ENCODE measurements at places on chromosomes 3 and 15. TPM values are rescaled to one million over a fixed set of nuclear protein-coding genes. Genes with fewer than 3 reads are reported as not detected.
A peak's percentile ranks its signal among the peaks of the same experiment; 100 is the strongest.

- H3K27ac ChIP-seq = no peak overlapping the region
- no peaks in the 10 kb centered on the region for H3K27me3 ChIP-seq
- no peak overlapping the region for H3K4me3 ChIP-seq
- no peaks in the 10 kb centered on the region for H3K4me1 ChIP-seq
- DNase-seq = no peak
Observed at GRCh38 chr15:45179221-45179985, 8.4 kb downstream of the SHF start.

The ACP3 gene
- 5.6 TPM for total RNA-seq

The NEK10 gene
- 8.3 TPM for total RNA-seq

- no peaks in the 10 kb centered on the region for H3K4me1 ChIP-seq
- H3K27me3 ChIP-seq = no peaks in the 10 kb centered on the region
- DNase-seq = peak; percentile 6
- no peak overlapping the region for H3K27ac ChIP-seq
Observed at GRCh38 chr3:10930666-10931040, 61.9 kb upstream of the SLC6A1 start.

DNA sequence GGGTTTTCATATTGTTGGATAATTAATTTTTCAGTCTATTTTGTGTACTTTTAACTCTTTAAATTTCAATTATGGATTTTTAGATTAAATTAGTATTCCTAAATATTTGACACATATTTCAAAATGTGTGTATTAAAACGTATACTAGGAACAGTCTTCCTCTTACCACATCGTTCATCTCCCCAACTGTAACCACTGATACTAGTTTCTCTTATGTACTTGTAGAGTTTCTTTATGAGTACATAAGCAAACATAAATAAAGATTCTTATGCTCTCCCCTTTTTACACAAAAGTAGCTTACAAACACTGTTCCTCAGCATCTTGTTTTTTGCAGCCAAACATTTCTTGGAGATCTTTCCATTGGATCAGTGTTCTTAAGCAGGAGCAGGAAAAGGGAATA is 45.9 kb downstream of the CMSS1 start:
- no peaks in the 10 kb centered on the region for H3K27me3 ChIP-seq
- no peaks in the 10 kb centered on the region for H3K36me3 ChIP-seq
- no peak overlapping the region for H3K4me3 ChIP-seq
- peaks cover 14% of the 10 kb centered on the region for H3K4me1 ChIP-seq

DNA sequence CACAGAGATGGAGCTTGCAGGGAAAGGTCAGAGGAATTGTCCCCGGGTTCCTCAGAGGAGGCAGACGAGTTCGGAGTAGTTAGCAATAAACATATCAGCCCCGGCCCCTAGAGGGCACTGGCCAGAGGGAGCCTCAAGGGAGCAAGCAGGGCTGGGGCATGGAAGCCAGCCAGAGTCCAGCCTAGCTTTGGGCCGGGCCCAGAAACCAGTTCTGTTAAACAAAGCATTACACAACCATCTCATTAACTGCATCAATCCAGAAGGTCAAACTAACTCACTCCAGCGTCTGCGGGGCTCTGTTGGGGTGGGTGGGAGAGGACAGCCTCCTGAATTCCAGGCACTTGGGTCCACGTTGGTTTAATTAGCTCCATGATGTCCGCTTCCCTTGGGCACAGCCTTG is 41.0 kb upstream of the IREB2 start:
- no peaks in the 10 kb centered on the region for H3K4me1 ChIP-seq
- no peaks in the 10 kb centered on the region for H3K36me3 ChIP-seq
- H3K27me3 ChIP-seq = no peaks in the 10 kb centered on the region
- H3K4me3 ChIP-seq = no peak overlapping the region

- no peak for DNase-seq
- no peak overlapping the region for H3K4me3 ChIP-seq
- peak overlapping the region; percentile 11 for H3K27ac ChIP-seq
- H3K4me1 ChIP-seq = peaks cover 4% of the 10 kb centered on the region
- H3K36me3 ChIP-seq = no peaks in the 10 kb centered on the region
Observed at GRCh38 chr3:48013288-48013980, 2.8 kb downstream of the MAP4 start.

GRCh38 chr15:85692873-85693272 is 101.9 kb downstream of the KLHL25 start:
- DNase-seq = no peak
- peak overlapping the region; percentile 27 for H3K27ac ChIP-seq
- H3K4me3 ChIP-seq = no peak overlapping the region
- H3K36me3 ChIP-seq = no peaks in the 10 kb centered on the region
- no peaks in the 10 kb centered on the region for H3K27me3 ChIP-seq

- no peak for DNase-seq
- H3K36me3 ChIP-seq = no peaks in the 10 kb centered on the region
- no peaks in the 10 kb centered on the region for H3K4me1 ChIP-seq
- no peak overlapping the region for H3K27ac ChIP-seq
Observed at GRCh38 chr15:88069561-88069960, 187.0 kb downstream of the NTRK3 start.

DNA sequence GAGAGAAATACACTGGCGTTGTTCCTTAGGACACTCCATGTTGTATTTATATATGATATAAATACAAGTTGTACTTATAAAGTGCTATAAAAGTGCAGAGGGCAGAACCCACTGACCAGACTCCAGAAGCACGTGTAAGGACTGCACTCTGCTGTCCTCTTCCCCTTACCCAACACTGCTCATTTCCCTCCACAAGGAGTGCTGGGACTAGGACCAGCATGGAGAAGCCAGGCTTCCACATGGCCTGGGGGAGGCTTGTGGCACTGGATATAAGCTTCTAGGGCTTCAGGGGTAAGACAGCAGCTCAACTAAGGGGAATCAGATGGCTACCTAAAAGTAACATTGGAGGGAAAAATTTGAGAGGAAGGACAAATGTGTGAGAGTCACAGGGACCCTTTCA is 556.9 kb downstream of the IGSF11 start:
- DNase-seq = no peak
- no peaks in the 10 kb centered on the region for H3K27me3 ChIP-seq
- H3K36me3 ChIP-seq = no peaks in the 10 kb centered on the region

DNA sequence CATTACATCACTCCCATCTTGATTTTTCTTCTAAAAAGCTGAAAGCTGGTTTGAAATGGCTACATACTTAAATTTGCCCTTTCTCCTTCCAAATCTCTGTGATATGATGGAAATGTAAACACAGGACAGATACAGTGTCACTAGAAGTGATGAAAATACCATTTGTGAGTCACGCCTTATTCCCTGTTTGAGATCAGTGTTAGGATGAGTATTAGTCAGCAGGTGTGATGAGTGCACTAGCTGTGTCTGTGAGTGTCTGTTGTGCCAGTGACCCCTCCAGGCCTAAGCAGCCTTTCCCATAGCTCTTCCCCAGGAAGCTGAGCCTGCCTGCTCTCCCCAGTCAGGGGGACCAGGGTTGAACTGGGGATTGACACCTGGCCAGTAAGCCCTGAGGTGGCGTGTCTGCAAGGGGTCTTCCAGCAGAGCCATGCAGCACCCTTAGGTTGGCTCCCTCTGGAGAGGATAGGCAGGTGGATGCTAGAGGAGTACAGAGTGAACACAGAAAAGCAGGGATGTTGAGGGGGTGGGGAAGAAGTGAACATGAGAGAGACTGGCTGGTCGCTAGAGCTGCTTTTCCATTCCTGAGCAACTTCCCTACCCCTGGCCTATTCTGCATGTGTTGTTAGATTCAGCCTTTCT is 92.0 kb downstream of the PDE8A start:
- no peak overlapping the region for H3K27ac ChIP-seq
- H3K4me3 ChIP-seq = no peak overlapping the region
- no peaks in the 10 kb centered on the region for H3K4me1 ChIP-seq
- no peak for DNase-seq
- H3K36me3 ChIP-seq = no peaks in the 10 kb centered on the region
- H3K27me3 ChIP-seq = no peaks in the 10 kb centered on the region

The ZNF860 gene
- 2.8 TPM for total RNA-seq

The CKMT1B gene
- 0.90 TPM for total RNA-seq

The PLIN1 gene
- 1.3 TPM for total RNA-seq

The SAMD7 gene
- not detected for total RNA-seq

DNA sequence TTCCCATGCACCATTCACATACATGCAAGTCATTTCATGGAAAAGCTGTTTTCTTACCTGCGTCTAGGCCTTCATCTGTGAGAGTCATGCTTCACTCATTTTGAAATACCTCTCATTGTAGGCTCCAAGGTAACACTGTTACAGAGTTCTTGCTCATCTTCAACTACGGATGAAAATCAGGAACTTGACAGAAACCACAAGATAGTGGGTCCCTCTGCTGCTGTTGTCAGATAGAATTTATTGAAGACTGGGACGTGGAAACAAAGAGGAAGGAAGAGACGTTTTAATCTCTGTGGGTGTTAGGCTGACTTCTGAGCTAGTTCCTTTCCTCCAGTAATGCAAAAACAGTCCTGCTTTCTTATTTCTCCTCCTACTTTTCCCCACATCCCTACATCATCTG is at the start of gene P2RY14:
Gene P2RY14, minus strand, starts transcription at position 313 of the 400 bp plus-strand sequence. CDS start 64,226 bp downstream, outside the sequence.
- no peaks in the 10 kb centered on the region for H3K4me1 ChIP-seq
- H3K27me3 ChIP-seq = no peaks in the 10 kb centered on the region
- H3K4me3 ChIP-seq = no peak within 1 kb of the TSS
- no peak within 1 kb of the TSS for H3K27ac ChIP-seq
- H3K36me3 ChIP-seq = no peaks in the 10 kb centered on the region

DNA sequence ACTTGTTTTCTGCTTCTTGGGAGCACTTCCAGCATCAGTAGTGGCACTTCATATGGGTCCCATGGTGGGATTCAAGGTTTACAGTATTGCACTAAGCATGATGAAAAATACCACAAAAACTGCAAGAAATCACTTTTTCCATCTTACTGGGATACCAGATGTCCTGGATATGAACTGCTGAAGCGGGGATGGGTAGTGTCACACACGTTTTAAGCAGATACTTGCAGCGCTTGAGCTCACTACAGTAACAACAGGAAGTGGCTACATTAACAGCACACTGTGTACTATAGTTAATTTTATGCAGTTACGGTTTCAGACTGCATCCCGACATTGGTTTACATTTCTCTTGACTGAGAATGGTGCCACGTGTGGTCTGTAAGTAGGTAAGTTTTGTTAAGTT is 3.5 kb upstream of the ISG20 start:
- H3K36me3 ChIP-seq = no peaks in the 10 kb centered on the region
- no peak overlapping the region for H3K27ac ChIP-seq
- DNase-seq = no peak
- H3K4me1 ChIP-seq = peaks cover 6% of the 10 kb centered on the region

DNA sequence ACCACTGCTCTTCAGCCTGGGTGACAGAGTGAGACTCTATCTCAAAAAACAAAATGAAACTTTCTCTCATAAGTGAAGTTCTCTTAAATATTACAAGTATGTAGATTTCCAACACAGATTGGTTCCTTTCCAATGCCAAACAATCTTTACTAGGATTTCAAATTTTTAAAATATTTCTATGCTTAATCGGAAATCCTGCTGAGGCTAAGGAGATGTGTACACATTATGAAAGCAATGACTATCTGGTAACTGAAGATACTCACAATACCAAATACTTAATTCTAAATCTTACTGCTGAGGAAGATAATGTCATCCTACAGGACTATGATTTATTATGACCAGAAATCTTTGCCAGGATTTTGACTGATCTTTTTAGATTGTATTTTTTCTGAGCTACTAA is 255.6 kb upstream of the ZNF717 start:
- no peaks in the 10 kb centered on the region for H3K4me1 ChIP-seq
- DNase-seq = no peak
- H3K27me3 ChIP-seq = no peaks in the 10 kb centered on the region
- no peak overlapping the region for H3K27ac ChIP-seq
- no peaks in the 10 kb centered on the region for H3K36me3 ChIP-seq
- H3K4me3 ChIP-seq = no peak overlapping the region

GRCh38 chr15:55344206-55344605 is 25.2 kb downstream of the PIGB start:
- no peaks in the 10 kb centered on the region for H3K27me3 ChIP-seq
- H3K27ac ChIP-seq = no peak overlapping the region
- H3K4me3 ChIP-seq = no peak overlapping the region
- H3K4me1 ChIP-seq = no peaks in the 10 kb centered on the region
- no peaks in the 10 kb centered on the region for H3K36me3 ChIP-seq

DNA sequence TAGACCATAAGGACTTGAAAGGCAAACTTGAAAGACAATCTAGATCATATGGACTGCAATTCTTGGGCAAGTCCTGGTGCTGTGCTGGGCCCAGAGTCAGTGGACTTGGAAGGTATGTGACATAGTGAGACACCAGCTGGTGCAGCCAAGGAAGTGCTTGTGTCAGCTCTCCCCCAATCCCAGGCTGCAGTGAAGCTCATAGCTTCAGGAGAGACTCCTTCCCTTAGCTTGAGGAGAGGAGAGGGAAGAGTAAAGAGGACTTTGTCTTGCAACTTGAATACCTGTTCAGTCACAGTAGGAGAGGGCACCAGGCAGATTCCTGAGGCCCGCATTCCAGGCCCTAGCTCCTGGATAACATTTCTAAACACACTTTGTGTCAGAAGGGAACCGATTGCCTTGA is 127.4 kb upstream of the ZPLD1 start:
- H3K36me3 ChIP-seq = no peaks in the 10 kb centered on the region
- no peaks in the 10 kb centered on the region for H3K27me3 ChIP-seq
- no peaks in the 10 kb centered on the region for H3K4me1 ChIP-seq
- no peak for DNase-seq
- H3K4me3 ChIP-seq = no peak overlapping the region
- no peak overlapping the region for H3K27ac ChIP-seq

- no peaks in the 10 kb centered on the region for H3K27me3 ChIP-seq
- no peak for DNase-seq
- no peaks in the 10 kb centered on the region for H3K4me1 ChIP-seq
- H3K4me3 ChIP-seq = no peak overlapping the region
Observed at GRCh38 chr15:75989045-75989444, 23.2 kb downstream of the NRG4 start.

DNA sequence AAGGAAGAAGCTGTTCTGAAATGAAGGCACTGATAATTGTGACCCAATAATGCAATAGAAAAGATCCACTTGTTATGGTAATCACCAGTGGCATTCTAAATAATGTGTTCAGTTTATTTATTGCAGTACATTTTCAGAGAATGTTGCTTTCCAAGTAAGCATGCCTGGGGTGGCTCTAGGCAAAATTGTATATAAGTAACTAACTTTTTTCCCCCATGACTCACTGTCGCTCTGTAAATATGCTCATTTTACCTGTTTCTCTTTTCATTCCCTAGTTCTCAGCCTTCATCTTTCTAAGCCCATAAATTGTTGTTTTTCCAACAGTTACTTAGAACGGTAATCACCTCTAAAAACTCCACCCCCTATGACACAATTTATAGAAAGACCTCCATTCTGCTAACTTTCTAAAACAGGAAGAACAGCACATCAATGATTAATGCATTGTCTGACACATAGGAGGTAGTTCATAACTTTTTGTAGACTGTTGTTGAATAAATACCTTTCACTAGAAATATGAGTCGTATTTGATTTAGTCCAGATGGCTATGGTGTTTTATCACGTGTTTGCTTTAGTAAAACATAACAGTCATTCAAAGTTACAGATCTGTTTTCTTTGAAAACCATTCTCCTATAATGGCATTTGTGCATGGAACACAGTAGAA is 143.1 kb downstream of the LSAMP start:
- no peaks in the 10 kb centered on the region for H3K4me1 ChIP-seq
- H3K27ac ChIP-seq = no peak overlapping the region
- H3K4me3 ChIP-seq = no peak overlapping the region
- no peaks in the 10 kb centered on the region for H3K36me3 ChIP-seq

The ZPLD1 gene
- total RNA-seq = 0.07 TPM

The ALAS1 gene
- 56.2 TPM for total RNA-seq

The EXD1 gene
- not detected for total RNA-seq
